ENCODE measurements at places on chromosomes 7 and 10.

GRCh38 chr7:130899071-130899560 lies 165.1 kb upstream of the KLF14 start:
- DNase-seq: no peak

- no peak for DNase-seq
Measured at GRCh38 chr10:14010769-14011574, 319.8 kb downstream of the FRMD4A start.

DNA sequence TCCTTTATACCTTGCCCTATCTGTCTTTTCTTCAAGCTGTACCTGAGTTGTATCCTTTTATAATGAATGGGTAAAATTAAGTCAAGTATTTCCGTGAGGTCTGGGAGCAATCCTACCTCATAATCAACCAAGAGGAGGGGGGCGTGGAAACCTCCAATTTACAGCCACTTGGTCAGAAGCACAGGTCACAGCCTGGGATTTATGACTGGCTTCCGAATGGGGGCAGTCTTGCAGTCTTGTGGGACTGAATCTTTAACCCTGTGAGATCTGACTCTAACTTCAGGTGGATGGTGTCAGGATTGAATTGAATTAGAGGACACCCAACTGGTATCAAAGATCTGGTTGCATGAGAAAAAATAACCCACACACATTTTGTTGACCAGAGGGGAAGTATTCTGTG lies 23.5 kb upstream of the KCNMA1 start:
- no peak for DNase-seq

DNA sequence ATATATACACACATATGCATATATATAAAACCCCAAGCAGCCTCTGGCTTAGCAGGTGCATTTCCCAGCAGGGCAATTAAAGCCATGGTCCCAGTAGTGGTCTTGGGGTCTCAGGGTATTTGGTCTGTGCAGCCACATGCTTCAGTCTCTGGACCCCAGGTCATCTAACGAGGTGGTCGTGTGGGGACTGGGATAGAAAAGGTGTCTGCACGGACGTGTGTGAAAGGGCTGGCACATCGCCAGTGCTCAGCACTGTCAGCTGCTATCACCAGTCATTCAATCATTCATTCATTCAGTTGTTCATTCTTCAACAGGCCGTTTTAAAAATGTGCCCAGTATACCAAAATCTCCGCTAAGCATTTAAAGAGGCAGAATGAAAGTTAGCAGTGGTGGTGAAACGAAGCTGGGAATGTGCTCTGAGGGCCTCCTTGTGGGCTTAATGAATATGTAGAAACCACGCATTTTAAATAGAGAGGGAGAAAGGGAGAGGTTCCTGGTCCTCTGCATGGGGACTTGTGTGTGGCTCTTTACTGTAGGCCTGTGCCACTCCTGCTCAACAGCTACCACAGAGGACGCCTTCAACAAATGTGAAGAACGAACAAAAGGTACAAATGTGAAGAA lies 170.4 kb downstream of the EGFR start:
- DNase-seq: no peak

DNA sequence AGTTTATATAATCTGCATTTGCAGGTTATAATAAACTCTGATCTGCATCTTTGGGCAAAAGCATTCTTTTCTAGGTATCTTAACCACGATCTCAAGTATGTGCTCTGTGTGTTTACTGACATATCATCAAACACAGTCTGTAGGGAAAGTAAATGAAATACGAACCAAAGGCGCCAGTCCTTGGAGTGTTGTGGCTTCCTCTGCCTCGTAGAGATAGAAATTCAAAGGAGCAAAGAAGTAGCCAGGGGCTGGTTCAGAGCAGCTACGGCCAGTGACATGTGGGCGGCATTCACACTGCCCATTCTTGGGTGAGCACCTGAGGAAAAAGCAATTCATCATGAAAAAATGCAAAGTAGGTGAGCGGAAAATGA lies 38.7 kb downstream of the LAMB4 start:
- DNase-seq: no peak

DNA sequence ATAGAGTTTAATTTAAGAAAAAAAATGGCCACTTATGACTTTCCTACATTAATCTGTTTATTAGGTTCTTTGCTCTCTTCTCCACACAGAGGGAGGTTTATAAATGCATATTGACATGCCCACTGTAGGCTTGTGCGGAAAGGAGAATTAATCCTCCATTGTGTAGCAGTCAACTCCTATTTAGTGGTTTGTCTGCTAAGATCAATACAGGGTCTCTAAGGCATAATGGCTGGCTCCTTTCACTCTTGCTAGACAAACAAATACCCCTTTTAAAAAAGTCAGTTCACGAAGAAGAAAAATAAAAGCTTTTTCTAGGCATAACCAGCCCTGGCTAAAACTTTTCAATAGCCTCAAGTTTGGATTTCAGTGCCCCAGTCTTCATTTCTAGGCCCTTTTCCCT lies 141.6 kb downstream of the TSPAN12 start:
- no peak for DNase-seq

DNA sequence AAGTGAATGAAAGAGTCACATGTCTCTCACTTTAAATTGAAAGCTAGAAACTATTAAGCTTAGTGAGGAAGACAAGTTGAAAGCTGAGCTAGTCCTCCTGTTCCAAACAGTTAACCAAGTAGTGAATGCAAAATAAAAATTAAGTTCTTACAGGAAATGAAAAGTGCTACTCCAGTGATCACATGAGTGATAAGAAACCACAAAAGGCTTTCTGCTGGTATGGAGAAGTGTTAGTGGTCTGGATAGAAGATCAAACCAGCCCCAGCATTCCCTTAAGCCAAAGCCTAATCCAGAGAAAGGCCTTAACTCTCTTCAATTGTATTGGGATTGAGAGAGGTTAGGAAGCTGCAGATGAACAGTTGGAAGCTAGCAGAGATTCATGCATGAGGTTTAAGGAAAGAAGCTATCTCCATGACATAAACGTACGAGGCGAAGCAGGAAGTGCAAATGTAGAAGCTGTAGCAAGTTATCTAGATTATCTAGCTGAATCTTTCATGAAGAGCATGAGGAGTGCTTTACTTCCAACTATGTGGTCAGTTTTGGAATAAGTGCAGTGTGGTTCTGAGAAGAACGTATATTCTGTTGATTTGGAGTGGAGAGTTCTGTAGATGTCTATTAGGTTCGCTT lies 261.6 kb downstream of the MDFIC start:
- DNase-seq: no peak

DNA sequence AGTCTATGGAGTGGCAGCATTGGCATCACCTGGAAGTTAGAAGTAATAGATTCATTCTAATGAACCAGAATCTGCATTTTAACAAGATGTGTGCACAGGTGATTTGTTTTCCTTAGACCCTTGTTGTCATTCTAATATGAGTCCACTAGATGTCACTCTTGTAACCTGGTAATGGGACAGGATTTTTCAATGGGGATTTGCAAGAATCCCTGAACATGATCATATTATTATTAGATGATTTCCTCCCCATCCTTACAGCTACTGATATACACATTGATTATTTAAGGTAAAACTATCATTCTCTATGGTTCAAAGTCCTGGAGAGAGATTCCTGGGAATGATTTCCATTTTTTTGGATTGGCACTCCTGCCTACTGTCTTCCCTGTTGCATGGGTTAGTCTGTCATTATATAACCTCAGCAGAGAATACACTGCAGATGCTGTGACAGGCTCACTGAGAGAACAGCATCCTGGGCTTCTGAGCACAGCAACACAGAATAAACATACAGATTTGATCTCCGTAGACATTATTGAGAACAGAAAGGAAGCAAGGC lies 194.9 kb downstream of the SUGCT start:
- DNase-seq: no peak

- DNase-seq: no peak
Measured at GRCh38 chr10:33067481-33067880, 109.5 kb upstream of the ITGB1 start.

DNA sequence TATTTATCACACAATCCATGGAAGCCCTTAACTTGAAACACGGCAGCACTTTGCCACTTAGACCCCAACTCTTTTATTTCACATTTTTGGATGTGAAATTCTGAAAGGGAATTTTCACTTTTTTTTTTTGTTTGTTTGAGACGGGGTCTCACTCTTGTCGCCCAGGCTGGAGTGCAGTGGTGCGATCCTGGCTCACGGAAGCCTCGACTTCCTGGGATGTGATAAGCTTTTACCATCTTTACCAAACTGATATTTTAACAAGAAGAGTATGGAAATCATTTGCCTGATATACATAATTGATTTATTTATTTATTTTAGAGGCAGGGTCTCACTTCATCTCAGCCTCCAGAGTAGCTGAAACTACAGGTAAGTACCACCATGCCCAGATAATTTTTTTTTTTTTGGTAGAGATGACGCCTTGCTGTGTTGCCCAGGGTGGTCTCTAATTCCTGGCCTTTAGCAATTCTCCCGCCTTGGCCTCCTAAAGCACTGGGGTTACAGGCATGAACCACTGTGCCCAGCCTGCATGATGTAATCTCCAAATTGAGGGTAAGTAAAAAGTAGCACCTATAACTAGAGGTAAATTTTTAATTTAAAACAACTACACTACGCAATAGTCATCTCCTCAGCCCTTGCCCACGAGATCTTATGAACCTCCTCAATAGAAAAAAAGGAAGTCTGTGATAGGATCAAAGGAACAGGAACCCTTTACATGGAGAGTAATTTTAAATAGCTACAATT lies 180.7 kb upstream of the KLF14 start:
- DNase-seq: no peak

DNA sequence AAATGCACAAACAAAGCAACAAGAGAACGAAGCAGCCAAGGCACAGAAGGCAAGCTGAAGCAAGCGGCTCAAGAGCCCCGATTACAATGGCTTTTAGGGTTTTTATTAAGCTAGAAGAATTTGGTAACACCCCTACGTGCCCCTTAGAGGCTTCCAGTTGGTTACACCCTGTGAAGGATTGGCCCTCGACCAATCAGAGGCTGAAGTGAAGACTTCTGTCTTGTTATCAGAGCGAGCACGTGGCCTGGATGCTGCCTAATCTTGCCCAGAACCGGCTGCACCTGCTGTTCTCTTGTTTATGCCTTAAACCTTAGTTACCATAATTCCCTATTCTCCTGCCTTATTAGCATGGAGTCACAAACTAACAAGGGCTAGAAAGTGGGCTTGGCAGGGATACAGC lies 21.4 kb downstream of the KCNK18 start:
- DNase-seq: no peak

- DNase-seq: no peak
Measured at GRCh38 chr7:157889480-157889879, 552.7 kb downstream of the DNAJB6 start.

DNA sequence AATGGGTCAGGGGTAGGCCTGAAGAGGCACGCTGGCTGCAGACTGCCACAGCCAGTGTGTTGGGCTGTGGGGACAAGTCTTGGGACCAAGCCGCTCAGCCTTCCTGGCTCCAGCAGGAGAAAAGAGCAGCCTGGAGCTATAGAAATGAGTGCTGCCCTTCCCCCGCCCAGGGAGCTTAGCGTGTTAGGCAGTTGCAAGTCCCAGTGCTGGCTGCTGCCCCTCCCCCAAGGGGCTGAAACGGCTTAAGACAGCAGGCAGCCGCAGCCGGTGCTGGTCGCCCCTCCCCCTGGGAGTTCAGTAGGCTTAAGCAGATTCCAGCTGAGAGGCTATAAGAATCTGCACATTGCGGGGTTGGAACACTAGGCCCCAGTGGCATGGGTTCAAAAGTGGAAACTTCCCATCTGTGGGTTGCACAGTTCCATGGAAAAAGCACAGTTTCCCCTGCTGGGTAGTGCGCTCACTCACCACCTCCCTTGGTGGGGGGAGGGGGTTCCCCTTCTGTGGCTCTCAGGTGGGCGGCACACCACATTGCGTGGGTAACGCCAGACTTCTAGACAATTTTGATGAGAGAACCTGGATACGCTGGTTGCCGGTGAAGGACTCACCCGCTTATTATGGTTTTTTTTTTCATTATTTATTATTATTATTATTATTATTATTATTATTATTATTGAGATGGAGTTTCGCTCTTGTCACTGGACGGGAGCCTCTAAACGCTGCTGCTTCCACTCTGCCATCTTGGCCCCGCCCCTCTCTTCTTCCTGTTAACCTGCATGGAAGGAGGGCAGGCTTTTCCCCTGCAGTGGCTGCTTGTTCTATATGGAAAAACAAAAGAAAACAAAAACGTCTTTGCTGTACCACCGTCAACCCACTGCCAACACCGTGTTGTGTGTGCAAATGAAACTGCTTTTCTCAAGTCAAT lies 151.1 kb downstream of the CXCL12 start:
- DNase-seq: no peak

DNA sequence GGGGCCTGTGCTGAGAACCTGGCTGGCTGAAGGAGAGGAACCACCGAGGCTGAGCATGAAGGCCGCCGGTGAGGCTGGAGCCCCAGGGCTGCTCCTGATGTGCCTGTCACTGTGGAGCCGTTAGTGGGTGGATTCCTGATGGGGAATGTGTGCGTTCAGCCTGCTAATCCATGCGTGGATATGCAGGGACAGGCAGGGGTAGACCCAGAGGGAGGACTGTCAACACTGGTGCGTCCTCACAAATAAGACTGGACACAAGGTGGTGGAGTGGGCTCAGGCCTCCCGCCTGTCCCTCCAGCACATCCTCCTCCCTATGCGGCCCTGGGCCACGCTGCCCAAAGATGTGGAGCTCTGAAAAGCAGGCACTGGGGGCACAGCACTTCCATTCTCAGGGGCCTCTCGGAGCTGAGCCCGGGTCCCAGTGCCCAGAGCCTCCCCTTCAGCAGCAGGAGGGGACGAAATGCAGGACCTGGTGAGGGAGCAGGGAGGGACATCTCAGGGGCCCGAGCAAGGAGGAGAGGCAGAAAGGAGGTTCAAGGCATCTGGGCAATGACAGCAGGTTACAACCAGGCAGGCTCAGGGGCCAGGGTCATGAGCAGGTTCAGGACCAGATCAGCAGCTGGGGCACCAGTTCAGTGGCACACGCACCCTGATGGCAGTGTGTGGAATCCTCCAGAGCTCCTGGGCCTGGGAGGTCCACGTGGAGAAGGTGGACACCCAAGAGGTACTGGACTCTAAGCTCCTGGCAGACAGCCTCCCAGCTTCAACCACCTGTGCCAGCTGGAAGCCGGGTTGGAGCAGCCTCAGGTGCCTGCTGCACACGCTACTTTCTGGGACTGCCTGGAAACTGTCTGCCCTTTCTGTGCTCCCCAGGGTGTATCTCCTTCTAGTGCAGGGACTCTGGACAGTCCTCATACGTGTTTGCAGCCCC lies 33.5 kb upstream of the ANTXRL start:
- no peak for DNase-seq

DNA sequence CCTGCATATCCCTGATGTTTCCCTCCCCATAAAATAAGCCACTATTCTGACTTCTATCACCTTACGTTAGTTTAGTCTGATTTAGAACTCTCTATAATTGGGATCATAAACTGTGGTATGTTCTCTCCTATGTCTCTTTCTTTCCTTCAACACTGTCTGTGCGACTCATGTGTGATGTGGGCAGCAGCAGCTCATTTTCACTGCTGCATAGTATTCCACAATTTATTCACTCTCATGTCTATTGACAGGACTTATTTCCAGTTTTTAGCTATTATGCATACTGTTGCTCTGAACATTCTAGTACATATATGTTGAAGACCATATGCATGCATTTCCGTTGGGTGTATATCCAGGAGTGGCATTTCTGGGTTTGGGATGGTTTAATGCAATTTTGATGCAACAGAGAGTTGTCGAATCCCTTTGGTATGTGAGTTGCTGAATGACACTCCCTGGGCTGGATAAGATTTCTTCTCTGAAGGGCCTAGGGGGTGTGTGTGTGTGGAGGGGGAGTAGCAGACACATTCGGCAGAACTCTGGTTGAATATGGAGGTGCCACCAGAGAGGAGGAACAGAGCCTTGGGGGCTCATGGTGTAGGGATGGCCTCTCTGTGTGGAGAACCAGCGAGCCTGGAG lies 87.8 kb upstream of the PCBD1 start:
- DNase-seq: no peak

- no peak for DNase-seq
Measured at GRCh38 chr10:11326913-11327616, 284.4 kb downstream of the USP6NL start.

GRCh38 chr7:159175792-159176191 lies 31.1 kb upstream of the VIPR2 start:
- no peak for DNase-seq
